ENCODE measurements at places on chromosomes 1 and 21.

DNA sequence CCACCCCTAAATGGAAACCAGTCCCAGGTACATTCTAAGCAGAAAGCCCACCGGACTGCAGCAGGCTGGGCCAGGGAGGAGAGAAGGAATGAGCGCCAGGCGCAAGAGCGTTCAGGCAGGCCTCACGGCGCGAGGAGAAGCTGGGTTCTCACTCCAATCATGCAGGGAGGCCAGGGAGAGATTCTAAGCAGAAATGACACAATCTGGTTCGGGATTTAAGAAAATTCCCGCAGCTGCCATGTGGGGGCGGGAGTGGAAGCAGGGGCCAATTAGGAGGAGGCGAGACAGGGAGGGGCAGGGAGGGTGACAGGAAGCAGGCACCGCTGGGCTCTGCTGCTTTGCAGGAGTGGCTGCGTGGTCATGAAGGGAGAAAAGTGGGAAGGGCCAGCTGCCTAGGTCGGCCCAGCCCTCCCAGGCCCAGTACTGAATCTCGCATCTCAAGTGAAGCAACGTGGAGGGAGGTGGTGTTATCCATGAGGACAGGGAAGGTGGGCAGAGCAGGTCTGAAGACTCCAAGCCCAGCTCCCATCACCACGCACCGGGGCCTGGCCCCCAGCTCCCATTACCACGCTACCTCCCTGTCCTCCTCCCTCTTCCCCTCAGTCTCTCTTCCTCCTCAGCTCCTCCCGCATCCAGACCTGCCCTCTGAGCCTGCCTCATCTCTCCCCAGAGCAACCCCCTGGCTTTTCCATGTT is 11.8 kb downstream of the NPHP4 start:
- peak; percentile 41 for DNase-seq

- DNase-seq, result no peak
These were observed 88.8 kb downstream of the KIF1B start for GRCh38 chr1:10299151-10299550.

DNA sequence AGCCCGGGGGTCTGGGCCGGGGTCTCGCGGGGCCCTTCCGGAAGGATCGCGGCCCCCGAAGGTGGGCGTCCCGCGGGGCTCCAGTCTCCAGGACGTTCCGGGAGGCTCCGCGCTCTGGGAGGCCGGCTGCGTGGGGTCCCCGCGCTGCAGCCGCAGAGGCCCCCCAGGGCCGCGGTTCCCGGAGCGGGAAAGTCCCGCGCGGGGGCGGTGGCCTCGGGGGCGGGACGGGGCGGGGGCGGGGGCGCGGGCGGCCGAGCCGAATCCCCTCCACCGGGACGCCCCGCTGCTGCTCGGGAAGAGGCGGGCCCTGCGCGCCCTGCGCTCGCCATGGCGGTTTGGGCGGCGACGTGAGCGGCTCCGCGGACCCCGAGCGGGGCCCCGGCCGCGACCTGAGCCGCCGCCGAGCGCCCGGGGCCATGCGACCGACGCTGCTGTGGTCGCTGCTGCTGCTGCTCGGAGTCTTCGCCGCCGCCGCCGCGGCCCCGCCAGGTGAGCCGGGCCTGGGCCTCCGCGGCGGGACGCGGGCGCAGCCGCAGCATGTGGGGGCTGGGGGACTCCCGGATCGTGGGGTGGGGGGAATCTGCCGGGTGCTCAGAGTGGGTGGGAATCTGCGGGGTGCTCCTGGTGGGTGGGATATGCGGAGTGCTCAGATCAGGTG is at the start of gene IFNGR2:
TSS of gene IFNGR2 (plus strand) at position 286 of the 658 bp plus-strand sequence. CDS start at position 417, 131 bp downstream.
- no peak for DNase-seq

- DNase-seq, result no peak
These were observed 26.4 kb downstream of the TIAM1 start for GRCh38 chr21:31317688-31318087.

DNA sequence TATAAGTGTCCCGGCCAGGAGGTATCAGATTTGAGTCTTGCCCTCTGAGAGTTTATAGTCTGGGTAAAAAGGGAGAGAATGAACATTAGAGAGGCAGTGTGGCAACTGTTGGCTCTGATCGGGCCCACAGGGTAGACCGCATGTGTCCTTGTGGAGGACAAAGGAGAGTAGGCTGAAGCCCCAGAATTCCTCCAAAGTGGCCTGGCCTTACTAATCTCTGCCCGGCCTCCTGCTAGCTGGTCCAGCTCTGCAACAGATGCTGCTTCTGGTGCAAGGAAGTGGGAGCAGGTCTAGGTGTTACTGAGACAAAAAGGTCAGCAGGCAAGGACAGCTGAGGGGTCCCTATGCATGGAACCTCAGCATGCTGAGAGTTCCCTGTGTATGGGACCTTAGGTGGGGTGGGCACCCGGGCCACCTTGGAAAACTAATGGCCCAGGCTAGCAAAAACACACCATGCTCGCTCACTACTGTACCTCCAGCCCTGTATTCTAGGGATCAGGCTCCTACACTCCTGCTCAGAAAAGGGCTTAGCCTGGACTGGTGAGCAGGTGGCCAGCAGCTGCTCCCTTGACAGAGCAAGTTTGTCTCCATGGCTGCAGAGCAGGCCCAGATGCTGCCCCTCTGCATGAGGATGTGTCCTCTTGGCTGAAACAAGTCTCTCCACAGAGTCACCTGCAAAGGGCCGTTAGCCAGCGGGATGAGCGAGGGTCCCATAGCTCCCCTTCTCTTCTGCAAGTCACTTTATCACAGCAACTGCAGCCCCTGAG is 30.3 kb upstream of the RGS16 start:
- no peak for DNase-seq

GRCh38 chr1:6207075-6207885 is 1.4 kb downstream of the RNF207 start:
- DNase-seq, result no peak

DNA sequence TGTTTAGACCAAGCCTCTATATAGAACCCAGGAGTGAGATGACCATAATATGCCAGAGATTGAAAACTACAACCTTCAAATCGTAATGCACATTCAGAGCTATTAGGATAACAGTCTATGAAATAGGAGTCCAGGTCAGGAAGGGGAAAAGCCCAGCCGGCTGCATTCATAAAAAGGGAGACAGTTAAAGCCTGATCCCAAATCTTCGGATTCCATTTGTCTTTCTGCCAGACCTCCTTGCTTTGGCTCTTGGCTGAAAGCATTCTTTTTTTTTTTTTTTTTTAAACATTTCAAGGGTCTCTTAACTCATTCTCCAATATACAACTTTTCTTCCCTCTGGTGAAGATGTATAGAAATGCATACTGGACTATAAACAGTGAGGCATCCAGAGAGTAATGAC is 81.1 kb downstream of the NTPCR start:
- no peak for DNase-seq

GRCh38 chr1:54287176-54287650 is 87.2 kb downstream of the MRPL37 start:
- peak; percentile 50 for DNase-seq

DNA sequence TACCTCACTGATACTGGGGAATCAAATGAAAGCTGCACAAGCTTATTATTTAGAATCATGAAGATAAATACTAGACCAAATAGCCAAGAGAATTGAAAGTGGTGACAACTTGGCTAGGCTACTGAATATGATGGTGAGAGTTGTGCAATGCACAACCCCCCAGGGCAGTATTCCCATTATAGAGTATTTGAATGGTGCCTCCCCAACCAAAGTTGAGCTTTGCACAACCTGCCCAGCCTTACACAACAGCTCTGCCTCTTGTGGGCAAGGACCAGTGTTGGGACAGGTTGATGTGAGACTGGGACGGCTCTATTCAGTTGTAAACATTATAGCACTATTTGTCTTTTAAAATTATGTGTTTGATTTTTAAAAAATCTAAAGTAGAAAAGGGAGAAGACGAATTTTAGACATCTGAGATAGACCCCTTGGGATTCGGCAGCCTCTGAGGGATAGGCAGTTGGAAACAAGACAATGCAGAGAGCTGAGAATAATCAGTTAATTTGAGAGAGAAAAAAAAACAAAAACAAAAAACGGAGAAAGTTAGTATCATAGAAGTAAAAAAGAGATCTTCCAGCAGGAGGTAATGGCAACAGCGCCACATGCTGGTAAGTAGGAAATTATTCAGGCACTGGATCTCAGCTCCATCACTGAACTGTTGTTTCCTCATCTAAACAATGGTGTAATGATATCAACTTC is 91.0 kb upstream of the KCNA3 start:
- no peak for DNase-seq

GRCh38 chr1:61807606-61808140 is 65.4 kb downstream of the PATJ start:
- no peak for DNase-seq

GRCh38 chr1:64727861-64728260 is 17.0 kb upstream of the RAVER2 start:
- no peak for DNase-seq

DNA sequence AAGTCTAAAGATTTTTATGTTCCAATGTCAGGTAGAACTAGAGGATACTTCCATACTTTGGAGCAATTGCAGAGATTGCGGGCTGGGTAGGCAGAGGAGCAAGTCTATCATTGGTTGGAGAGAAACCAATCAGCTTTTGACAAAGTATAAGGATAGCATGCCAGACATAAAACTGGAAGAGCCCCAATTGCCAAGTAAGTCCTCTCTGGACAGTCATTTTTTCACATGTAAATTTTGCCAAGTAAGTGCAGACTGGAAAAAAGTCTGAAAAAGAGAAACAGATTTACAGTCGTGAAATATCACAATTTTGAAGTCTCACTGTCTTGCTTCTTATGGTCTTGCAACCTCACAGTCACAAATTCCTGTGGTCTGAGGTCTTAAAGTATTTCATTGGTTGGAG is 131.4 kb upstream of the C21orf91 start:
- DNase-seq, result no peak

DNA sequence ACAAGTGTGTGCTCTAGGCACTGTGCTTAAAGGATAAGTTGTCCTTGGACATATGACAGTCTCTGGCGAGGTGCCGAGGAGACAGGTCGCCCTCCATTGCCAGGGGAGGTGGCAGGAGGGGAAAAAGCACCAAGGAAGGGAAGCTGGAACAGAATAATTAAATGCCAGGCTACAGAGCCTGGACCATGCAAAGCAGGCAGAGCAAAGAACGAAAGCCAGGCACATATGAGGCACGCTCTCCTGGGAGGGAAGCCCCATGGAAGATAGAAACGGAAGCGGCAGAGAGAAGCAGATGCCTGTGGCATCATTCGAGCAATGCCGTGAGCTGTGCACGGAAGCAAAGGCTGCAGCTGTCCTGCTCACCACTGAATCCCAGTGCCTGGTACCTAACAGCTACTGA is 91.2 kb downstream of the JAK1 start:
- DNase-seq, result no peak

GRCh38 chr1:160169553-160170399 is 18.4 kb downstream of the ATP1A4 start:
- DNase-seq, result no peak

- DNase-seq, result no peak
These were observed 4.4 kb downstream of the PLOD1 start for GRCh38 chr1:11938722-11939526.

- no peak for DNase-seq
These were observed 12.1 kb upstream of the FAM131C start for GRCh38 chr1:16085522-16085921.

GRCh38 chr1:234912548-234913277 is 215.9 kb downstream of the TOMM20 start:
- DNase-seq, result no peak

DNA sequence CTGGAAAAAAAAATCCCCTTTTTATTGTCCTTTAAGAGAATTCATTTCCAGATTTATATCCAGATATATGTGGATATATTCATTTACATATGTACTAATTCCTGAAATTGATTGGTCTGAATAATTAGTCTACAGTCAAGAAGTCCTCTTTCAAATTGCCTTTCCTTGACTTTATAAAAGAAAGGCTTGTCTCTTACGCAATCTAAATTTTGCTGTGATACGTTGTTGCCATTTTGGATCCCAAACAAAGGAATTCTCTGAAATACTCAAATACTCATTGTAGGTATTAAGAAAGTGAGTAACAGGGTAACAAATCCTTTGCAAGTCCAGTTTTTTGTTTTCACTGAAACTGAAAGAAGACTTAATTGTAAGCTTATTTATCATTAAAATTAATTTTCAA is 136.9 kb upstream of the KIAA1614 start:
- DNase-seq, result no peak

- no peak for DNase-seq
These were observed 34.4 kb upstream of the COP1 start for GRCh38 chr1:176241385-176242015.

- no peak for DNase-seq
These were observed 15.4 kb upstream of the SHE start for GRCh38 chr1:154517661-154518060.

GRCh38 chr1:112704934-112705627 is 1.8 kb downstream of the RHOC start:
- DNase-seq, result peak; percentile 69

GRCh38 chr21:17784180-17784598 is 35.0 kb downstream of the C21orf91 start:
- no peak for DNase-seq

DNA sequence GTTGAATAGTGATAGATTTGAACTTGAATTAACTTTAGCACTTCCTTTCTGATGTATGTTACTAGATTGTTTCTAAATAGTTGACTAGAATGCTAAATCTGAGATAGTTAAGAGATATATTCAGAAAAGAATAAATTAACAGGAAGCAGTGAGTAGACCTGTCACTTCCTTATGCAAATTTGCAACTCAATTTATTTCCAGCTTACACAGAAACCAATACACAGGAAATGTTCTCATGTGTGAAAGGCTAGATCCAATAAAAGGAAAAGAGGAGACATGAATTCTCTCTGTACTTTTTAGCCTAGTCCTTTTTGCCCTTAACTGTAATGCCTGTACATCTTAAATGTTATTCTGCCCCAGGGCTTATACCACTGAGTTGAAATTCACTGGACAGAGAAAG is 522.3 kb downstream of the COL11A1 start:
- DNase-seq, result no peak

GRCh38 chr1:210239349-210240111 is 6.9 kb downstream of the SERTAD4 start:
- DNase-seq, result no peak

- DNase-seq, result peak; percentile 7
These were observed 31.6 kb downstream of the LRP8 start for GRCh38 chr1:53296117-53296749.

GRCh38 chr1:2315674-2316450 is 75.5 kb downstream of the MORN1 start:
- no peak for DNase-seq

GRCh38 chr1:198876371-198876871 is 237.6 kb downstream of the PTPRC start:
- no peak for DNase-seq

DNA sequence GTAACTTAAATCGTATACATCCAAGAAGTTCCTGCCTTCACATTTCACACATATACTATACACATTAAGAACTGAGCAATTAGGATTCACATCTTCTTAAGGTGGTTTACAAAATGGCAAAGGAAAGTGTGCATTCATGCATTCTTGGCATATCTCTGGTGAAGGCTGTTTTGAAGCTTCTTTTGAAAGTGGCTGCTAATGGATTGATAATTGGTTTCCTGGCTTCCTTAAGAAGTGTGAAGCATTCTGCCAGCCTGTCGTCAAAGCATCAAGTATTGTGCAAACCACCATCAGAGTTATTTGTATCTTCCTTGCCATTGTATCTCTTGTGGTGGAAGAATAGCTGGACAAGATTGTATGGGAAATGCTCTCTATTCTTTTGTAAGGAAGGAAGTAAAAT is 95.1 kb upstream of the HMGB4 start:
- no peak for DNase-seq
